ENCODE measurements at places on chromosomes 3 and 15. TPM values are rescaled to one million over a fixed set of nuclear protein-coding genes. Genes with fewer than 3 reads are reported as not detected.

DNA sequence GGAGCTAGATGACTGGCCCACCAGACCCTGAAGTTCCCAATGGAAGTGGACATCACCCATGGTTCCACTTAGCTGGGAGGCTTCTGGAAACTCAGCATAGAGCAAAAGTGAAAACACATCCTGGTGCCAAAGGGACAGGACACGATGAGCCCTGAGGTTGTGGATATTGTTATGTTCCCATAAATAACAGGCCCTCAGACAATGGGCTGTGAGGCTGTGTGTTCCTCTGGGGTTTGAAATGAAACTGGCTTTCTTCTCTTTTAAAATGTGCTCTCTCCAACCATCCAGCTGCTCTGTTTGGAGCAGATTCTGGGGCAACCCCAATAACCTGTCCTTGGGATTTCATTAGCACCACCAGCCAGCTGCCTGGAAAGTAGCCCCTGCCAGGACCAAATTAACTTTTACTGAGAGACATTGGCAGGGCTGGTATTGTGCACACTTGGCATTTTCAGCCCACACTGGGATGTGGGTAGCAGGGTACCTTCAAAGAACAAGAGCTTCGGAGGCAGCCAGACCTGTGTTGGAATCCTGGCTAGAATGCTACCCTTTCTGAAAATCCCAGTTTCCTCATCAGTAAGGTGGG is 97.5 kb downstream of the DNAJB8 start:
- no peak for DNase-seq

- no peak for DNase-seq
Measured at GRCh38 chr3:6220447-6220846, 640.5 kb upstream of the GRM7 start.

The ATOSA gene
- 95.6 TPM for total RNA-seq

DNA sequence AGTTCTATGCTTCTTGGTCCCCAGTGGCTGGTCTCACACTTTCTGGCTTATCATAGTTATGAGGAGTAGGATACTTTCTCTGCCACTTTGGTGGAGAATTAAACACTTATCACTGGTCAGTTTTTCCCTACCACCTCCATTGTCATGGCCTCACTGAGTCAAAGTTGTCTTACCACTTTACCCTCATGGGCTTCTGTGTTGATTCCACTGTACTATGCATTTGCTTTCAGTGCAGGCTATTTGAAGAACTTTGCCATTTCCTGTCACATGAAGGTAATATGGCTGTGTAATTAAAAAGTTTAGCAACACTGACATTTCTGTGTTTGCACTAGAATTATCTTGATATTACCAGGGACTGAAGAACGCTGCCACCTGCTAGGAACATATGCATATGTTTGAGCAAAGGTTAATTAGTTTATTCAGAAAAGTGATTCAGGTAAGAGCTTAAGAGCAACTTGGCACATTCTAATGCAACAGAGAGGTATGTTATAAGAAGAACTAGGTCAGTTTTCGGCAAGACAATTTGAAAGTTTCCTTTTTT is 377.3 kb downstream of the PDCD6IP start:
- no peak for DNase-seq

GRCh38 chr3:179973931-179974361 is 62.8 kb downstream of the PEX5L start:
- no peak for DNase-seq

DNA sequence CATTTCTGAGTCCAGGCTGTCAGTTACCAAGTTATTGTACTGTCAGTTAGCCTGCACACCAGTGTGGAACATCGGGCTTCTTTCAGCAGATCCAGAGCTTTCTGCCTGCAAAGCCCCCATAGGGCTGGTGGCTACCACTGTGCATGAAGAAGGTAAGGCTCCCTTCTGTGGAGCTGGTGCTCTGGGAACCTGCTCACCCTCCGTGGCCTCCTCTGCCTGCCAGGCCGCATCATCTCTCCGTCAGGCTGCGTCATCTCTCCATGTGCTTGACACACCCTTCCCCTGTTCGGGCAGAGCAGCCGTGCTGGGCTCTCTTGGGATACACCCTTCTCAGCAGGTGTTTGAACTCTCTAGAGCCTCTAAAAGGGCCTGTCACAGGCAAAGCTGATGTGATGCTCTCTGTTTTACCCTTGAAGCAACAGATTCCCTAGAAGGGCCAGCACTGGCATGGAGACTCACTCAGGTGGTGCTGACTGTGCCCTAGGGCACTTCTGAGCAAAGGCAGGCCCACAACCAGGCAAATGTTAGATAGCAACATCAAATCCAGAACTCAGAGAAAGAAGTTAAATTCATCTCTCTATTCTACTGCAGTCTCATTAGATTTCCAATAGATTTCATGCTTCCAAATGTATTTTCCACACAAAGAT is 261.1 kb downstream of the EPHB1 start:
- no peak for DNase-seq

The TMEM158 gene
- total RNA-seq: not detected

Data from CD4-positive, alpha-beta memory T cell (primary cell).